ENCODE measurements at places on chromosomes 3 and 15. TPM values are rescaled to one million over a fixed set of nuclear protein-coding genes. Genes with fewer than 3 reads are reported as not detected.
A peak's percentile ranks its signal among the peaks of the same experiment; 100 is the strongest.

STRIT1 gene
- not detected for polyA plus RNA-seq

CLSTN2 gene
- polyA plus RNA-seq: 1.4 TPM

DNA sequence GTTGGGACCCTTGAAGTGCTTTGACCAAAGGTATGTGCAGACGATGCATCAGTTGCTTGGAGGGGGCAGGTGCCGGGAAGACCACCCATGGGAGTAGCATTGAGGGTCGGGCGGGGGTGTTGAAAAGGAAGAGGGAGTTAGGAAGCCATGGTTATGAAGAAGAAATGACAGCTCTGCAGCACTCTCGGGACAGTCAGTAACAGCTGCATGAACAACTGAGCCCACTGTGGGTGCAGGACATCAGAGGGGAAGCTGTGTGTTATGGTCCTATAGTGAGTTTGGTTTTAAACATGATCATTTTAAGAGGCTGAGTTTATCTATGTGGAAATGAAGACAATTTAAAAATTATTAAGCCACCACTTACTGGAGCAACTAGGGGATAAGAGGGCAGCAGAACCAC is 17.6 kb downstream of the ST8SIA2 start:
- DNase-seq: no peak

- DNase-seq: no peak
These were observed 23.9 kb upstream of the TXNRD3 start for GRCh38 chr3:126678693-126679317.

GRCh38 chr15:65790694-65791334 is 1.3 kb downstream of the DENND4A start:
- no peak for DNase-seq

DNA sequence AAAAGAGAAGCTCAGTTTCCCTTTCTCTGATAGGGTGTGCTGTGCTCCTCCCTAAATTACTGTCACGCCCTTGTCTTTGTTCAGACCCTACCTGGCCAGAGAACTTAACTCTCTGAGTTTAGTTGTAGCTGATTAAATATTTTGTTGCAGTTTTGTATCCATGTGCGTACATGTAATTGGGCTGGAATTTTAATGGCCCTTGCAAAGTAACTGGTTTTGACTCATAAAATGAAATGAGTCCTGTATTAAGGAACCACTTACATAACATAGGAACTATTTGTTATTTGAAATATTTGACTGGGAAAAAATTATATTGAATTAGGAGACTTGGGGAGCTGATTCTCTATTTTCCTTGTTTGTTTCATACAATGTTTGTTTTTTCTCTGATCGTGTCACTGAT is 80.2 kb downstream of the LRRK1 start:
- DNase-seq: peak; percentile 66

- no peak for DNase-seq
These were observed 17.8 kb downstream of the USP3 start for GRCh38 chr15:63522225-63522578.
